Activated CD8-positive, alpha-beta memory T cell treated with anti-CD3 and anti-CD28 coated beads for 4 hours (primary cell): ENCODE measurements at places on chromosomes 7 and 10.

- no peak for DNase-seq
Observed at GRCh38 chr7:47153576-47153975, 428.3 kb downstream of the TNS3 start.

GRCh38 chr10:51462076-51462779 lies 237.2 kb downstream of the CSTF2T start:
- DNase-seq, result no peak

GRCh38 chr7:103598326-103598905 lies 152.4 kb upstream of the SLC26A5 start:
- no peak for DNase-seq

DNA sequence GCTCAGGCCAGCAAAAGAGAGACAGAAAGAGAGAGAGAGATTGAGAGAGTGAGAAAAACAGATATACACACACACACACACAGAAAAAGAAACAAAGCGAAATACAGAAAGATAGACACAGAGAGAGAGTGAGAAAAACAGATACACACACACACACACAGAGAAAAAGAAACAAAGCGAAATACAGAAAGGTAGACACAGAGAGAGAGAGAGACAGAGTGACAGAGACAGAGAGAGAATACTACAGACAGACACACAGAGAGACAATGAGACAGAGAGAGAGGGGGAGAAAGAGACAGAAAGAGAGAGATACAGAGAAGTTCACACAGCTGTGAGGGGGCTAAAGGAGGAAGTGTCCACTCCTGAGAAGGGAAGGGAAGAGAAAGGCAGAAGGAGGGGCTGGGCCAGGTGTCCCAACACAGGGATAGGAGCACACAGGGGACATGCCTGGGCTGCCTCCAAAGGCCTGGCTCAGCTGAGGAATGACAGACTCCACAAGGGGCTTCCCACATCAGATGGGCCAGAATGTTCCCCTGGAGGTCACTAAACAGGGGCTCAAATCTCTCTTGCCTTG lies 4.3 kb downstream of the GCK start:
- no peak for DNase-seq

- no peak for DNase-seq
Observed at GRCh38 chr7:156927571-156928405, 21.7 kb upstream of the NOM1 start.

DNA sequence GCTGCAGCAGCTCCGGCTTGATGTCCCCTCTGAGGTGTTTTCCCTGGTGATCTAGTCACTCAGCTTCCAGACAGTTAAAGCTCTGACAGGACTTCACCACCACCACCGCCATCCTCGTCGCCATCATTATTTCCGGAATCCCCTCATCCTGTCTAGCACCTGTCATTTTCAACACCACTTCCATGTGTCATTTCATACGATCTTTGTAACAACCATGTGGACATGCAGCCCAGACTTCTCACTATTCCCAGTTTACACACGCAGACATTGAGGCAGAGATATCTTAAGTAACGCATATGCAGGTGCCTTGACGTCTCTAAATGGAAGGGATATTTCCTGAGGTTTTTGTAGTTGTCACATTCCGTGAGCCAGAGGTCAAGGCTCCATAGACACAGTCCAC lies 530.6 kb upstream of the FOXK1 start:
- DNase-seq, result no peak

- DNase-seq, result no peak
Observed at GRCh38 chr7:93717217-93717900, 142.8 kb upstream of the CALCR start.

GRCh38 chr10:33579996-33580395 lies 245.5 kb upstream of the NRP1 start:
- no peak for DNase-seq

- no peak for DNase-seq
Observed at GRCh38 chr10:132507956-132508490, 29.6 kb upstream of the INPP5A start.

DNA sequence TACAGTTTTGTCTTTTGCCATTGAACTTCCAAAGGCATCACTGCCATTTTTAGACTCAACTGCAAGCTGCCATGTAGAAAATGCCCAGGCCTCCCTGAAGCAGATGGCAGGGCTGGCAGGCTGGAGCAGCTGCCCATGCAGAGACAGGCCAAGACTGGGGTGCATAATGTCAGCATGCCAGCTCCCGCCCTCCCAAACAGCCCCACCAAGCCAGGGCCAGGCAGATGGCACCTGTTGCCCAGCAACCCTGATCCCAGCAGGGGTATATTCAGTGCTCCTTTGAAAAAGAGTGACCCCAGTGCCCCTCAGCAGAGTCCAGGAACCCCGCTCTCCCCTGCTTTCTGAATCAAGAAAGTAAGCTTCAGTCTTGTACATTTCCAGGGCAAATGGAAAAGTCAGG lies 32.6 kb downstream of the VSTM4 start:
- no peak for DNase-seq

GRCh38 chr7:42414028-42414427 lies 177.0 kb upstream of the GLI3 start:
- no peak for DNase-seq

DNA sequence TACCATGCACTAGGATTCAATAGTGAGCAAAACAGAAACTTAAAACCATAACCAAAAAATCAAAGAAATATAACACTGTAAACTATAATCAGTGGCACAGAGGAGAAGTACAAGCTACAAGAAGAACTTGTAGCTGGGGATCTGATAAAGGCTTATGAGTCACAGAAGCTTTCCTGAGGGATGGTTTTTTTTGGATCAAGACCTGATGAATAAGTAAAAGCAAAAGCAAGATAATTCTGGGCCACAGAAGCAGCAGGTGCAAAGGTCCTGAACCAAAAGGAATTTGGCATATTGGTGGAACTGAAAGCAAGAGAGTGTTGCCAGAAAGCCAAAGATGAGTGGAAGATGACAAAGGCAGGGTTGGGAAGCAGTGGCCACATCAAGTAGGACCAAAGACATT lies 37.4 kb upstream of the BET1 start:
- no peak for DNase-seq

DNA sequence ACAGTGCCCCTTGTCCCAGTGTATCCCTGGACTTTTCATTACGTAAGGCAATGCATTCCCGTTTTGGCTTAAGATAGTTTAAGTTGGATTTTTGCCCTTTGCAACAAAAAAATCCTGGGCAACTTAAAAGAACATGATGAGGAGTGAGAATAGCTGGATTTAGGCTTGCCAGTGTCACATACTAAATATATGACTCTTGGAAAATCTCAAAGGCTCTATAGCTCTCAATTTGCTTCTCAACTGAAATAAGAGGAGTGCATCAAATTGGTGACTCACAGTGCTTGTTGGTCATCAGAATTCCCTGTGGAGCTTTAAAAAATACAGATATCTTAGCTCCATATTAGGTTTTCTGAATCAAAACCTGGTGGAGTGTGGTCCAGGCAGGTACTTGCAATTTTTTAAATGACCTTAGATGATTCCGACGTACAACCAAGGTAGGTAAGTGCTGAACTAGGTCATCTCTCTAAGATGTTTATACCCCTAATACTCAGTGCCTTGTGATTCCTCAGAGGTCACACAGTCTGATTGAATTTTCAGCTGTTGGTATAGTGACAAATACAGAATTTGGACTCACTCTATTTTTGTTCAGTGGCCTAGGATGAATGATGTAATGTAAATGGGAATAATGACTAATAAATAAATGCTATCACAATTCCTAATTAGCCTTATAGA lies 33.9 kb upstream of the ORC5 start:
- no peak for DNase-seq

DNA sequence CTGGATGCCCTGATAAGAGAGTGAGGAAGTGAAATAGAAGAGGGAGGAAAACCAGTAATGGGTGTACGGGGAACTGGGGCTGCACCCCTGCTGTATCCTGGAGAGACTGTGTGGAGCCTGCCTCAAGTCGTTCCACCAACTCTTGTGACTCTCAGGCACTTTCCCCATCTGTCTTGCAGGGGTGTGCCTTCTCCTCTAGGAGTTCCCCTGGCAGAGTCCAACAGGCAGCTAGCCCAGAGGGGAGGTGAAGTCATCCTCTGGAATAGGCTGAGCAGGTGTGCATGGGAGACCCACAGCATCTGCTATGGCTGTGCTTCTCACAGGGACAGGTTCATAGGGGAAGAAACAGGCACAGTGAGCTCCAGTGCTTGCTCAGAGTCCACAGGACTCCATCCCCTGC lies 46.8 kb downstream of the WIPF3 start:
- no peak for DNase-seq

- no peak for DNase-seq
Observed at GRCh38 chr10:106111246-106111645, 1053.3 kb downstream of the SORCS1 start.

DNA sequence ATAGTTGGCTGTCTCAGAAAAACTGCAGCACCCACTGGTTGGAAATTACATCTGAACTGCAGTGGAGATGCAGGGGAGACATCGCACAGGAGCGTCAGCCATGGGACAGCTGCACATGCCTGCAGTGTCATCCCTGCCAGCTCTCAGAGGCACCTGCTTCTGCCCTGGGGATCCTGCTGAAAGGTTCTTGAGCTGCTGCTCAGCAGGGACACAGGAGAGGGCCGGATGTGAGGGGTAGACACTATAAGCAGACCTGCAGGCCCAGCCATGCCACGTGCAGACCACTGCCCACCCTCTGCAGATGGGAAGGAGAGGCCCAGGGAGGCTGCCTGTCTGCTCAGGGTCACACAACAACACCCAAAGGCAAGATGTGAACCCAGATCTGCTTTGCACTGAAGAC lies 601.4 kb downstream of the DNAJB6 start:
- DNase-seq, result no peak

DNA sequence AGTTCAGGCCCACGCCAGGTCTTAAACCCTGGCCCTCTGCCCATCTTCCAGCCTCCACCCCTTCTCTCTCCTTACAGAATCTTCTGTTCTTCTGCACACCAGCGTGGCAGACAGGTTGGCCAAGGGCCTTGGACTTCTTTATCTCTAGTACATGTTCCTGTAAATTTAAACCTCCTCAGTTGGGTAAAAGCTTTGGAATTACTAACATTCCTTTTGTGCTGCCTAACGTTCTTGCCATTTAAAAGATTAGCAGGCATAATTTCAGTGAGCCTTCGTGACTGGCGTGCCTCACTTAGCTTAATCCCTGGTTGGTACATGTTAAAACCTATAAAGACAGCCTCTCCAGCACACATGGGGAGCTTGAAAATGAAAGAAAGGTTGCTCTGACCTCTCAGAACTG lies 192.2 kb downstream of the CUX1 start:
- no peak for DNase-seq

DNA sequence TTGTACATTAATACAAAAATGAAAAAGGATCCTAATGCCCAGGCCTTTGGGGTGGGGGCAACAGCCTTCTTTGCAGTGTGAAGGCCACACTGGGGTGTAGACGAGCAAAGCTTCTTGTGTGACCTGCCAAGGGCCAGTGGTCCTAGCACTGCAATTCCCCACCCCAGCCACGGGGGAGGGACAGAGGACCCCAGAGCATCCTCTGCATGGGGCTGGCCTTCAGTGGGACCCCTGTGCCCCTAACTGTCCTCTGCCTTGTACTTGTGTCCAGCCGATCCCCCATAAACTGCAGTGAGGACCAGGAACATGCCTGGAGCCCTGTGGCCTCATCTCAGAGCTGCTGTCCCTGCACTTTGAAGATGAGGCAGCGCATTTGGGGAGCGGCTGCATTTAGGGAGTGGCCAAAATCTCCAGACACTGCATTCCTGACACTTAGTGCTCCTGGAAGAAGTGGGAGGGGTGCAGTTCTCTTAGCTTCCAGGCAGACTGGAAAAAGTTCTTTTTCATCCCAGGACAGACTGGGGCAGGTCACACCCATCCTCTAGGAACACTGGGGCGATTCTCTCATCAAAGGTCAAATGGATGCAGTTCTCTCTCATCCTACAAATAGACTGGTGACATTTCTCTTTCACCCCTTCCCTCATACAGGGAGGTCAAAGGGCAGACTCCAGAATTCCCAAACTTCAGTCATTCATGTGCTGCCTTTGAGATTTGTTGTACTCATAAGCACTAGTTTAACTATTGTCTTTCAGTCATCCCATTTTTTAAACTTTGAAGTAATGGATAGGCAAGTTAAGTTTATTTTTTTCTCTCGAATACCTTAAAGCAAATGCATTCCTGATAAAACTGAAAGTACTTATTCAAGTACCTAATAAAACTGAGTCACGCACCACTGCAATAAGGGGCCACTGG lies 922 bp upstream of the MYO1G start:
- no peak for DNase-seq

GRCh38 chr7:140609646-140610045 lies 31.0 kb downstream of the DENND2A start:
- DNase-seq, result no peak

GRCh38 chr7:74240482-74240881 lies 13.7 kb downstream of the RFC2 start:
- no peak for DNase-seq

- DNase-seq, result no peak
Observed at GRCh38 chr7:73504920-73505319, 17.2 kb downstream of the BAZ1B start.

DNA sequence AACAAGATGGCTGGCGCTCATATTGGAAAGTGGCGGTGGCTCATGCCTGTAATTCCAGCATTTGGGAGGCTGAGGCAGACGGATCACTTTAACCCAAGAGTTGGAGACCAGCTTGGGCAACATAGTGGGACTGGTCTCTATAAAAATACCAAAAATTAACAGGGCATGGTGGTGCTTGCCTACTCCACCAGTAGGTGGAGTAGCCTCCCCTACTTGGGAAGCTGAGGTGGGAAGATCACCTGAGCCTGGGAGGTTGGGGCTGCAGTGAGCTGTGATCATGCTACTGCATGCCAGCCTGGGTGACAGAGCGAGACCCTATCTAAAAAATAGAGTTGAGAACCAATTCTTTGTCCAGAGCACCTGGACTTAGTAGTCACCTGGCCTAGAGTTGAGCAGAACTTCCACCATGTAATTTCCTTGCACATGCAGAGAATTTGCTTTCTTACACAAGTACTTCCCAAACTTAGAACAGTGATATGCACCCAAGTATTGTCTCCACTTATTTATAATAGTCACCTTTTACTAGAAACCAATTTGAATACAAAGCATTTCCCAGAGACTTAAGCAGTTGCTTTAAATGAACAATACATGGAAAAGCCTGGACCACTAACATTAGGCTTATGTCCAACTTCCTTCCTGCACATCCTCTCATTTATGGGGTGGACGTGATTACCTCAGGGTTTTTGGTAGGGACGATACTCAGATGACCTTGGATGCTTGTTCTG lies 15.9 kb downstream of the LAMB4 start:
- DNase-seq, result no peak
